ENCODE measurements at places on chromosomes 6 and 20.

- DNase-seq = no peak
These were observed 243.8 kb downstream of the PLCB1 start for GRCh38 chr20:8375898-8376297.

GRCh38 chr20:21632735-21633053 is 72.8 kb upstream of the PAX1 start:
- no peak for DNase-seq

- no peak for DNase-seq
These were observed 21.7 kb downstream of the GFOD1 start for GRCh38 chr6:13465734-13466133.

DNA sequence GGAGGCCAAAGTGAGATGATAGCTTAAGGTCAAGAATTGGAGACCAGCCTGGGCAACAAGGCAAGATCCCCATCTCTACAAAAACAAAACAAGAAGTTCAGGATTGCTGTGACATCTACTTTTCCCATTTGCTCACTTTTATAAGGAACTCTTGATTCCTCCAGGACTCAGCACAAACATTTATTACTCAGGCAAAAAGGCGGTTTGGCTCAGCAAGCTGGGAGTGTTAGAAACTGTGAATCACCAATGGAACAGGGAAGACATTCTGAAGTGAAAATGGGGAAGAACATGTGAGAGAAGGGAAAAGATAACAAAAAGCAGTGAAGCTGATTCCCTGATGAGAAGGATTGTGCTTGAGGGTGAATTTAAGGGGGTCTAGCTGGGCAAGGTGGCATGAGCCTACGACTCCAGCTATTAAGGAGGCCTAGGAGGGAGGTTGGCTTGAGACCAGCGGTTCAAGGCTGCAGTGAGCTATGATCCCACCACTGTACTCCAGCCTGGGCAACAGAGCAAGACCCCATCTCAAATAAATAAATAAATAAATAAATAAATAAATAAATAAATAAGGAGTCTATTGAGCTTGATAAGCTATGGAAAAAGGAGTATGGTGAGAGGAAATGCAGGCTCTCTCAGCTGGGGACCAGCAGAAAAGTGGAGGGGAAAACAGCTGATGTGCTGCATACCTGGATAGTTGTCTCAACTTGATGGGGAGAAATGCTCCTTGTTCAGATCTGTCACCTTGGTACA is 65.4 kb upstream of the HDDC2 start:
- no peak for DNase-seq

DNA sequence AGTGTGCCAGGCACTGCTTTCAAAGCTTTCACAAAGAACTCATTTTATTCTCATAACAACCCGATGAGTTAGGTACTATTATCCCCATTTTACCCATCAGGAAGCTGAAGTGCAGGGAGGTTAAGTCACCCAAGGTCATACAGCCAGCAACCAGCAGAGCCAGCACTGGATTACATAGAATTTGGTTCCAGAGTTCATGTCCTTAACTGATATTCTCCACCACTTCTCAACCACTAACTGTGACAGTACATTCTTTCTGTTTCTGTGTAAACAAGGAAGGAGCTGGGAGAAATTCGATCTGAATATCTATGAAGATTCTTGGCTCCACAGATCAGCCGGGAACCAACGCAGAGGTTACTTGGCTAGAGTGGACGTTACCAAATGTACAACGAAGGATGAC is 98.0 kb downstream of the KIF16B start:
- DNase-seq = no peak

DNA sequence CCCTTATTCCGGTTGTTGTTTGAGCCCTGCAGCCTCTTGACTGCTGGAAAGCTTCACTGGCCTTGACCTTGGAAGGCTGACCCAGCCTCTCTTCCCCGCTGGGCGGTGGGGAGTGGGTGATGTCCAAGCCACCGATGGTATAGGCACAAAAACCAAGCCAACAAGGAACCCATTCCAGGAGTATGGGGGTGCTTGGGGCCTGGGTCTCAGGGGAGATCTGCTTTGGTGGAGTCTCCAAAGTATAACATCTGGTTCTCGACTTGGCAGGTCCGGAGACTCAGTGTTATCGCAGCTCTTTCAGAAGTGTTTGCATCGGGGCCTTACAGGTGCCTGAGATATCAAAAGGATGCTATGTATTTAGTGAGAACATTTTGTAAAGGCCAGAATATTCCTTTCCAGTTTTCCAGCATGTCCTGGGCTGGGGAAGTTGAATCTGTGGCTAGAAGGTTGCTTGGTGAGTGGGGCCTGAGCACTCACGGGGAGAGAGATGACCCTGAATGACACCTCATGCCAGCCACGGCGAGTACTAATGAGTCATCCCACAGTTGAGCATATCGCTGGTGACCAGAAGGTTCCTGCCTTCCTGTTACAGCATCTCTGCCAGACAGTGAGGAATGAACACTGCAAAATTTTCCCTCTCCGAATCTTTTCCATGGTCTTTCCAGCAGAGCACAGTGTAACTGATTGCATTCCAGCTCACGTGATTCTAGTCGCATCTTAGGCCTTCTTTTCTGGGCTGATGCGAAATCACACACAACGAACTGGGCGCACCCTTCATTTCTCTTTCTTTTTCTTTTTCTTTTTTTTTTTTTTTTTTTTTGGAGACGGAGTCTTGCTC is 133.9 kb downstream of the ZDHHC14 start:
- no peak for DNase-seq

DNA sequence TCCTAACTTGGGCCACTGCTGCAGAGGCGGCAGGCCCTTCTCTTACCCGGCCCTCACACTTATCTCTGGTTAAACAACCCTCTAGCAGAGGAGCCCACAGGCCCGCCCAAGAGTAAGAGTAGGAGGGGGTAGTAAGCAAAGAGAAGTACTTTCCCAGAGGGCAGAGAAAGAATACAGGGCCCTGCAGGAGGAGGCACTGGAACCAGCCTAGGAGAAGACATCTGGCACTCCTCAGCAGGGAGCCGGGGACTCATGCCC is 10.1 kb downstream of the MTCH1 start:
- no peak for DNase-seq

DNA sequence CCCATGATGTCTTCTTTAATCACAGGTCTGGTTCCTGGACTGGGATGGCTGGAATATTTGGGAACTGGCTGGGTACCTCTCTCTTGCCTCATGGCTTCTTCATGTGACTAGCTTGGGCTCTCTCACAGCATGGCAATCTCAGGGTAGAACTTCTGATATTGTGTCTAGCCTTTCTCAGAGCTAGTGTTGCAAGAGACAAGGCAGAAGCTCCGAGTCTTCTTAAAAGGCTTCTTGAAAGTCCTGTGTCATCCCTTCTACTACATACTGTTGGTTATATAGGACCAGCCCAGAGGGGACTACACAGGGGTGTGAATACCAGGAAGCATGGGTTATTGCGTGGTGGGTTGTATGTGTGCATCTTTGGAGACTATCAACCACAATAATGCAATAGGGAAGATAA is 23.3 kb downstream of the BCAS1 start:
- no peak for DNase-seq

GRCh38 chr6:42674780-42675179 is 47.6 kb downstream of the PRPH2 start:
- no peak for DNase-seq

- no peak for DNase-seq
These were observed 6.3 kb downstream of the BMP6 start for GRCh38 chr6:7732228-7732627.

DNA sequence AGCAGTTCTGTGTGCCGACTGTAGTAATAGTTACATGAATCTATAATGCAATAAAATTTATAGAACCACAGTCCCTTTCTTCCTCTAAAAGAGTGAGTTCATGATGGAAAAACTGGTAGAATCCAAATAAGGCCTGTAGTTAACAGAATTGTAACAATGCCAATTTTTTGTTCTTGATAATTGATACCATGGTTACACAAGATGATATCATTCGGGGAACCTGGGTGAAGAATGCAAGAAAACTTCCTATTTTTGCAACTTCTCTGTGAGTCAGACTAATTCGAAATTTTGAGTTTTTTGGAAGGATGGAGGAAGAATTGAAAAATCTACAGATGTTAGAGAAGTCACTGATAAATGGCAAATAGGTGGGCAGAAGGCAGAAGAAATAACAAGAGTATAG is 381.8 kb downstream of the CDKAL1 start:
- no peak for DNase-seq

- DNase-seq = no peak
These were observed 310.2 kb upstream of the SGK1 start for GRCh38 chr6:134628154-134628553.

DNA sequence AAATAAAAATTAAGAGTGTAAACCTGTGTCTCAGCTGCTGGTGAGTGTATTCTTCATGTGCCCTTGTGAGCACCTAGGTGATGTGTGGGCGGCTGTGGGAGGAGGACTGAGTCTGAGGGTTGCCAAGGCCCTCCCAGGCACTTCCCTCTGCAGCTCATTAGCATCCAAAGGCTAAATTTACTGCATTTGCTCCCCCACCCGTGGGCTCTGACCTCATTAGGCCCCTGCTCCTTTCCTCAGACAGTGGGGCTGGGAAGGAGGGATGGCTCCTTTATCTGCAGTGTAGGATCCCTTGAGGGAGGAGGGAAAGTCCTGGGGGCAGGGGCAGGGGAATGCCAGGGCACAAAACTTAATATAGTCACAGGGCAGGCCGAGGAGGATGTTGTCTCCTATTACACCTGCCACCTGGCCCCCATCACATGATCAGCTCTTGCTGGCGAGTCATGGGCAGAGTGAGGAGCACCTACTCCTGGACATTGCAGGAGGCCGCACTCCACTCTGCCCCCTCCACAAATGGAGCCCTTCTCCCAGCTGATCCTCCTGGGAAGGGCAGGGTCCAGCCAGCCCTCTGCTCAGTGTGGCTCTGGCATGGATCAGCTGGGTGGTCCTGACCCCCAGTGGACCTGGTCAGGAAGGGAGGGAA is 133.2 kb downstream of the MRPL14 start:
- no peak for DNase-seq

DNA sequence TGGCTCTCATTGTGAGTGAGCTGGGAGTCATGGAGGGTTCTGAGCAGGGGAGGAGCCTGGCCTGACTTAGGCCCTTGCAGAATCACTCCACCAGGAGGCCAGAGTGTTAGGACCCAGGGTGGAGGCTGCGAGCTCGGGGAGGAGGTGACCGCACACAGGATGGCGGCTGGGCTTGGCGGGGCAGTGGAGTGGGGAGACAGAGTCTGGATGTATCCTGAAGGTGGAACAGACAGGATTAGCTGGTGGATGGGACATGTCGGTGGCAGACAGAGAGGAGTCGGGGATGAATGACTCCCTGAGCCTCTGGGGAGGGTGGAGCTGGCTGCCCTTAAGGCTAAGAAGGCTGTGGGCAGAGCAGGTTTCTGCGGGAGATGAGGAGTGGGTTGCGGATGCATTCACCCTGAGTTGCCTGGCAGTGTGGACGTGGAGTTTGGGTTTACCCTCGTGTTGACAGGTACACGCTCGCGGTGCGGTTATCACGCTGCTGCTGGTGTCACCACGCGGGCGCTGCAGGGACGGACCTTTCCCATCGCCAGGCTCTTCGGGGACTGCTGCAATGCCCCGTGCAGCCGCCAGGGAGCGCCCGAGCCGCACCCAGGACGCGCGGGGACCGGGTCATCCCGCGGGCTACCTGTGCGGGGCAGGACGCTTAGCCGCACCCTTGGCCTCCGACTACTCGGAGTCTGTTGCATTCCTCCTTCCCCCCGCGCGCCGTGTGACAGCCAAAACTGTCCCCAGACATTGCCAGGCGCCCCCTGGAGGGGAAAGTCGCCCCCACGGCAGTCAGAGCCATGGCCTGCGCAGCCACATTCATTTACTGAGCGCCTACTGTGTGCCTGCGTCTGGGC is 43.0 kb upstream of the PTGIS start:
- DNase-seq = peak; percentile 67

DNA sequence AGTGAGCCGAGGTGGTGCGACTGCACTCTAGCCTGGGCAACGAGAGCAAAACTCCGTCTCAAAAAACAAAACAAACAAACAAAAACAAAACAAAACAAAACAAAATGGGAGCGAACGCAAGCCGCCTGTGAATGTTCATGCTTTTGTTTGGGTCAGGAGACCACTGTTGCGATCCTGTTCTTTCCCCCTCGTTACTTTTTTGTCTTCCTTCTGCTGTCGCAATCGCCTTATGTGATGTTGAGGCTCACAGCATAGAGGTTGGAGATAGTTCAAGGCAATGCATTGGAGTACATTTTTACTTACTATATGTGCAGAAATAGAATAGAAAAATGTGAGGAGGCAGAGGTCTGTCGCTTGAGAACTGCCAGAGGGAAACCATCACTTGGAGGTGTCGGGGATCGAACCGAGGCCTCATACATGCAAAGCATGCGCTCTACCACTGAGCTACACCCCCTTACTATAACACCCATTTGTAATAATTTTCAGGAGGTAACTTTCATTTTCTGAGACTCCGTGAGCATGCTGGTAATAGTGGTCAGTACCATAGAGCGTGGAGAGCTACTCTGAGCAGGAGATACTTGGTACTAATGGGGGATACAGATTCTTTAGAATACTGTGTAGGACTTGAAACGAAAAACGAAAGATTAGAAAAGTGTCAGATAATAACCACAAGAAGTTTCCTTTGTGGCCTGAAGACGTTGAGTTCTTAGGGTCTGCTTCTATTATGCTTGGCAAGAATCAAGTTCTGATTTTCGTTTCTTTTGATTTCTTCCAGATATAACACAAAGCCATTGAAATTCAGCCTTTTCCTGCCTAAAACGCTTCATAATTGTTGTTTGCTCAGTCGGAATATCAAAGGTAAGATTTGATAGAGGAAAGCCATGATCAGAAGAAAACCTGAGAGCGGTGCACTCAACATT is 121.1 kb downstream of the TRIM27 start:
- DNase-seq = no peak

DNA sequence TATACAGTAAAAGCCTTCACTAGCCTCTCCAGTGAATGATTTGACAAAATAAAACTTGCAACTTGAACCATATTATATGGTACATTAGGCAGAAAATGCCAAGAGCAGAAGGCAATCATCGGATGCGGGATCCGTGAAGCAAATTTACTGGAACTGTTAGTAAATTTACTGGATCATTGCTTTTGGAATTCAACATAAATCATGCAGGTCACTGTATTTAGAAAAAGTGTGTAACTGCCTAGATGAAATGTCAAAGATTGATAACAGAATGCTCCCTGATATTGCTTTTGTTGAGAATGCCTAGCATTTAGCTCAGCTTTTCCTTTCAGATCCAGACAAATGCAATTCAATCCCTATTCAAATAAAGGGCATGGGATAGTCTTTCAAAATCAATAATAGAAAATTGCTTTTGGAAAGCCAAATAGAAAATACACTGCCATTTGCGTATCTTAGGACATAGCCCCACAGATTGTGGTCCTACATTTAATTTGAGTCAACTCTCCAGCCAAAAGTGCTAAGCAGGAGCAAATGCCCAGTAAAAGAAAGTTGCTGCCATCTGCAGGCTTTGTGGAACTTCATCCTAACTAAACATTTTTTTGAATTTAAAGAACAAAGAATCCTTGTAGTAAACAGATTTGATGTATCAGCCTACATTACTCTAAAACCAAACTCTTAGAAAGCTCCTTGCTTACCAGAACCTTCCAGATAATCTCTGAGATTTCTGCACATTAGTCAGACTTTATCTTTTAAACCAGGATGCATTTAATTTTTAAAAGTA is 109.5 kb upstream of the HSF2 start:
- DNase-seq = no peak

DNA sequence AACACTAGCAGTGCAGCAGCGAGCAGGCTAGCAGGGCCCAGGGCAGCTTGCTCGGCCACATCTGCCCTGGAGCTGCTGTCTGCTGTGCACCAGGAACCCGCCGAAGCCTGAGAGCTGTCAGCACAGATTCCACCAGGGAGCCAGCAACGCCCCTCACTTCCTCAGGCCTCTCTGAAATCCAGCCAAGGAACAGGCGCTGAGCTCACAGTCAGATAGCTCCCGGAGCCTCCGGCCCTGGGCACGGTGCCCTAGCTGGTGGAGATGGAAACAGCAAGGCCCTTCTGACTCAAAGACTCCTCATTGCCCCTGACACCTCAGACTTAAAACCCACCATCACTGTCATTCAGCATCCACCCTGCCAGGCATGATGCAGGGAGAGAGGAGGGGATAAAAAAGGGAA is 839.4 kb downstream of the MAFB start:
- DNase-seq = no peak

Measured in stimulated activated CD8-positive, alpha-beta memory T cell treated with anti-CD3 and anti-CD28 coated beads, Interleukin-15, amount 100 ng/mL, for 24 hours (primary cell).